Endothelial cell of umbilical vein (primary cell): ENCODE measurements at places on chromosomes 11 and 22.
A peak's percentile ranks its signal among the peaks of the same experiment; 100 is the strongest.

GRCh38 chr11:35734669-35735410 lies 72.3 kb downstream of the TRIM44 start:
- DNase-seq, result no peak

GRCh38 chr11:117435326-117435725 lies 107.7 kb downstream of the CEP164 start:
- no peak for DNase-seq

- no peak for DNase-seq
Measured at GRCh38 chr11:120759046-120759445, 247.5 kb downstream of the GRIK4 start.

DNA sequence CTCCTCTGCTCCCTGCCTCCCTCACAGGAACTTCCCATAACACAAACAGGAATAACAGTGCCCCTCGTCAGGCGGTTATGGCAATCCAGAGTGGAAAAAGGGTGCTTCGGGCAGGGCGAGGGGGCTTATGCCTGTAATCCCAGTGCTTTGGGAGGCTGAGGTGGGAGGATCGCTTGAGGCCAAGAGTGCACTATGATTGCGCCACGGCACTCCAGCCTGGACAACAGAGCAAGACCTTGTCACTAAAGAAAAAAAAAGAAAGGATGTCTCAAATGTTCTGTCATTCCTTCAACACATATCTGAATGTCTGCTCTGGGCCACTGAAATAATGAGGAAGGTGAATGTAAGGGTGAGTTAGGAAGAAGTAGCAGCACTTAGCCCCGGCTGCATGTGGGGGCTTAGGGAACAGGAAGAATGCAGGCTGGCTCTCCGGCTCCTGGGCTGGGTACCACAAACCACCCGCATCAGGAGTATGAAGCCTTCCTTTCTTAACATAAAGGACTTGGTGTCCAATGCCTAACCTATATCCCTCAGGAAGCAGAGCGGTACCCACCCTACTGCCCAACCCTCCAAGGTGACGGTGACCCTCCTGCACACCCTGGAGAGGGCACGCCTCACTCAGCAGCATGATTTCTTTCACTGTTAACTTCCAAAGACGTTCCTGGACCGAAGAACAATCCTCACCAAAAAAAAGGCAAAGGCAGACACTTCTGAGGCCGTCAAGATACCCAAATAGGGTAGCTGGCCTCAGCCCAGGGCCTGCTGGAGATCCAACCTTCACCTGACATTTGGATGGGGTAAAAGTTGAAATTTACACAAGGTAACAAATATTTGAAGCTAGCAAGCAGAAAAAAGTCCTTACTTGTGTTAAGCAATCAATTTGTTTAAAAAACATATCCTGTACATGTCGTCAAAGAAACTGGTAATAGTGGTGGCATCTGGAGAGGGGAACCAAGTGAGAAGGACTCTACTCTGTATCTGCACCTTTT lies 3.8 kb downstream of the CPT1A start:
- DNase-seq, result no peak

DNA sequence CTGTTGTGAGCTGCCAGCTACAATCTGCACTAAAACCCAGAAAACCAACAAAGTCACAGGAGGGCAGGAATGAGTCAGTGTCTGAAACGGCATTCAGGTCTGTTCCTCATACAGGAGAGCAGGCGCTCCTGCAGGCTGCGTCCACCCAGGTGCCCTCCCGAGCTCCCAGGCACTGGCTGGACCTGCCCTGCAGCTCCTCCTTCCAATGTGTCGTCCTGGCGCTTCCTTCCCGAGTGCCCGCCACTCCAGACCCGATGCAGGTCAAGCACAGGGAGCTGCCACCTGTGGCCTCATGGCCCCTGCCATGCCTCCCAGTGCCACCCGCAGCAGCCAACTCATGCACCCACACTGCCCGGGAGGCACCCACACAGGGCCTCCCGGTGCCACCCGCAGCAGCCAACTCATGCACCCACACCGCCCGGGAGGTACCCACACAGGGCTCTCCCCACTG lies 12.0 kb downstream of the BRD1 start:
- no peak for DNase-seq

DNA sequence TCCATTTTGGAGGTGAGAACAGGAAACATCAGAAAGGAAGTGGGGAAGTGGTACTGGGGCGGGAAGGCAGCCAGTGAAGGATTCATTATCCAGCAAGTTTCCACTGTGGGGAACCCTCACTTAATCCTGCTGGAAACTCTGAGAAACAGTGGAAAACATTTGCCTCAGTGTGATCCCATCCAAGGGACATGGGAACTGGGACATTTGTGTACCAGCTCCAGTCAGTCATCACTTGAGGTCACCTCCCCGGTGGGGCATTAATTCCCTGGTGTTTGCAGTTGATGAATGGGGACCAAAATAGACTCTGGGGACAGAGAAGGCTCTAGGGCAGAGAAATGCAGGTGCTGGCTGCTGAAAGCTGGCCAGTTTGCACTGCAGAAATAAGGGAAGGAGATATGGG lies 599.9 kb downstream of the BUD13 start:
- DNase-seq, result no peak

DNA sequence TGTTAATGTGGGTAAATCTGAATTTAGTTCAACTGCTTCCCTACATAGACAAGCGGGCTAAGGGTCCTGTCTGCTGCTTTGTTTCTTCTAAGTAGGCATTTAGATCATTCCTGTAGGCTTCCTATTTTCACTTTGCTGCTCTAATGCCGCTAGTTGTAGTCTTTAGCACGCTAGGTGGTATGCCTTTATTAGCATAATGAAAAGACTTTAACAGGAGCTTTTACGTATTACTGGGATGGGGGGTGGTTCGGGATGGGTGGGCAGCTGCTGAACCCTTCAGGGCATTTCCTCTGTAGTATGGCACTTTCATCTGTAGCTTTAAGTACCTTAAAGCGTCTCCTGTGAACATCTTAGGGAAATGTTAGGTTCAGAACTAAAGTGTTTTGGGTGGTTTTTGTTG lies 85.3 kb downstream of the GGT1 start:
- no peak for DNase-seq

- no peak for DNase-seq
Measured at GRCh38 chr11:90500922-90501568, 278.2 kb upstream of the CHORDC1 start.

DNA sequence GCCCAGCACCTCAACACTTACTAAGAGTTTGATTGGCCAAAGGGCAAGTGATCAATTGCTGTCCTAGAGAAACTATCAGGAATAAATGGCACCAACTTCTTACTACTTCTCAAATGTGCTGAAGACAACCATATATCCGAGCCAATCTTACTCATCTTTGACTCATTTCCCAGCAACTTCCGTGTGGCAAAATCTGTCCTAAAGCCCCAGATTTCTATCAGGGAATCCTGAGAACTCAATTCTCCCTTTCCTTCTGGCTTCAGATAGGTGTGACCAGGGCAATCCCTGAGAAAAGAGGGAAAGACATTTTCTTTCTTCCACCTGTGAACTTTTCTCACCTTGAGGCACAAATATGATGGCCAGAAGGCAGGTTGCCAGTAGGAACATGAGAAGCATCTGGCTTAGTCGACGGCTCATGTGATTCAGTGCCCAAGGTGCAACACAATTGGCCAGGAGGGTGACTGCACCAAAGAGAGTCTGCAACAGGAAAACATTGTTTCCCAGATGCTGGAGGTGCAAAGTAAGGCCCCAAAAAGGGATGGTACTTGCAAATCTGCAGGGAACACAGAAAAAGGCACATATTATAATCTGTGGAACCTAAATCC lies 21.8 kb upstream of the SLC22A24 start:
- peak; percentile 68 for DNase-seq

GRCh38 chr11:109984634-109985289 lies 108.4 kb upstream of the ZC3H12C start:
- no peak for DNase-seq

GRCh38 chr22:44181033-44181911 lies 547 bp downstream of the PARVG start:
- DNase-seq, result no peak

- no peak for DNase-seq
Measured at GRCh38 chr11:79139900-79140299, 300.9 kb downstream of the TENM4 start.
